Amniotic stem cell (primary cell): ENCODE measurements at places on chromosomes 6 and 20.

DNA sequence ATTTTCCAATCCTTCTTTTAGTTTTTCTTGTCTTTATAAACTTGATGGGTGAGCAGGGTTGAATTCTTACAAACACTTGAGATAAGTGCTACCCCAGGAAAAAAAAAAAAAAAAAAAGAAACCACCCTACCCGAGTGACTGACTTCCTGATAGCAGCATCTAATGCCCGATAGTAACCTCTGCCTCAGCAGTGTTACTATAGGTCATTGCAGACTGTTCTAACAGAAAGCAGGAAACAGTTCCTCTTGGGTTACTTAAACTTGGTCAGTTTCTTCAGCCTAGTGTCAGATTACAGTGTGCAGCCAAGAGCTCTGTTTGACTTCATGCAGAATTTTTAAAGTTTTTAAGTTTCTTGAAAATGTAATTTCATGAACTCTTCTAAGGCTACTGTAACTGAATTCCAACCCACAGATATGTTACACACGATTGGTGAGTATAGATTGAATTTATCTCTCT, 2.1 kb downstream of the MYLIP start:
- peak; percentile 35 for DNase-seq

DNA sequence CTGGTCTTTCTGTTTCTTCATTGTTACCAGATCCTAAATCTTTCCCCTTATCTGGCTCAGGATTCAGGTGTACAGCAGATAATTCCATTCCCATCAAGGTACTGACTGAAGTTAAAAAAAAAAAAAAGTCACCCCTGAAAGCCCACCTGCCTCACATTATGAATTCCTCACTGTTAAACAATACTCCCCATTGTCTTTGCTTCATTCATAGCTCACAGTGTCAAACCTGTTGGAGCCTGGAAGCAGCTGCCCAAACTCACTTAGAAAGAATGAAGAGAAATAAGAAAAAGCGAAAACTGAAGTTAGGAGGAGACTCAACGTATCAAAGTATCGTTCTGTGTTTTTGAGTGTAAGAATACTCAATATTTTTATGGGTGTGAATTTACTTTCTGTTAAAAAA, 1.8 kb upstream of the DCBLD1 start:
- DNase-seq = no peak

DNA sequence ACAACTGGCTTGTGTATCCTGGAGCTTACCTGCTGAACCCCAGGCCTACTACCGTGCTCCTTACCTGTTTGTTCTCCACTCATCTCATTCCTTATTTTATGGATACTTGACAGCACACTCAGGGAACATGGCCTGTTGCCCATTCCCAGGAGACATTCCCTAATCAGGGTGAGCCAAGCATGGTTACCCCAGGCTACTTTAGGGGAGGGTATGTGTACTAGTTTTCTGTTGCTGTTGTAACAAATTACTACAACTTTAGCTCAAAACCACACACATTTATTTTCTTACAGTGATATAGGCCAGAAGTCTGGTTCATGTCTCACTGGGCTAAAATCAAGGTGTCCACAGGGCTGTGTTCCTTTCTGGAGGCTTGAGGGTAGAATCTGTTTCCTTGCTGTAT, 15.0 kb upstream of the TRAM2 start:
- no peak for DNase-seq

DNA sequence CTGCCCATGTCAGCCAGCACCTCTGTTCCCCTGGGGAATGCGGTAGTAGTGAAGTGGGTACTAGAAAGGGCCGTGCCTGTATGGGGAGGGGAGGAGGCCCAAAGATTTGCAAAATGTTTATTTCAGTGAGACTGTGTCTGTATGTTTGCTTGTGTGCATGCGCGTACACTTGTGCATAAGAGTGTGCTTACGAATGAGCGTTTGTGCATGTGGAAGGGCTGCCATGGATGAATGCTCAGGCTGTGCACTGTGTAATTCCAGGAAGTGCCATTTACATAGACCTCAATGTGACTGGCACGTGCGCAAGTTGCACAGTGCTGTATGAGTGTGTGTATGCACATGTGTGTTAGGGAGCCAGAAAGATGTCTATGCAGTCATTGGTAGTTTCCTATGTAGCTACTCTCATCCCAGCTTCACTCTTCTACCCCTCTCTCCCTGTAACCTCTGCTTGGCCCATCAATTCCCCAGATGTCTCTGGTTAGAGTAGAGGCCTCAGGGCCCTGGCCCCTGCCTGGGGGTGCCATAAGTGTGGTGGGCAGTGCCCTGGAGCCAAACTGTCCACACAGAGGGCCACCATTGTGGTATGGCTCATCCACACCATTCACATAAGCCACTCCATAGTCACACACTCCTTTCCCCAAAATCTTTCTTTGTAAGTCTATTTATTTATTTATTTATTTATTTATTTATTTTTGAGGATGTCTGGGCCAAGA, 26.8 kb upstream of the SLC22A7 start:
- no peak for DNase-seq

GRCh38 chr6:169641461-169642085, 60.3 kb downstream of the WDR27 start:
- no peak for DNase-seq

DNA sequence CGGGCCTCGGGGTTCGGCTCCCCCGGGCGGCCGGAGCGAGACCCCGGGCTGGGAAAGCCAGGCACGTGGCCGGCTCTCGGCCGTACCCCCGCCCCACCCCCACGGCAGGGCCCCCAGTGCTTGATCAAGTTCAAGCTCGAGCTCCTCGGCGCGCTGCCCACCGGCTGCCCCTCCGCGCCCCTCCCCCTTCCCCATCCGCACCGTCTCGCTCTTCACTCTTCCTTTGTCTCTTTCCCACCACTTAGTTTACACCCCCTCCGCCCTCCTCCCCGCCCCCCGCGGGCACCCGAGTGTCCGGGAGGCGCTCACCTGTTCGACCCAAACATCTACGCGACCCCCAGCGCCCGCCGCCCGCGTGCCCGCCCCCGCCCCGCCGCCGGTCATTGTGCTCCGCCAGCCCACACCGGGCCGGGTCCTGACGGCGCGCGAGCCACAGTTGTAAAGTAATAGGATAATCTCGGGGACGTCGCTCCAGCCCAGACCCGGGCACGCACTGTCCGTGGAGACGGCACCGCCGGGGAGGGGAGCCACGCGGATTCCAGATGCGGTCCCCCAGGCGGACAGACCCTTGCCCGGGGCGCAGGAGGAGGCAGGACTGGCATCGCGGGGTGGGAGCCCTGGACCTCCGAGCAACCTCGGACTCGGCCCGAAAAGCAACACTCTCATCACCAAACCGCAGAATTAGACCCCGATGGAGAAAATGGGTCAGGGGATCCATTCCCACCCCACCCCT, 100.7 kb downstream of the NOL4L start:
- DNase-seq = no peak

DNA sequence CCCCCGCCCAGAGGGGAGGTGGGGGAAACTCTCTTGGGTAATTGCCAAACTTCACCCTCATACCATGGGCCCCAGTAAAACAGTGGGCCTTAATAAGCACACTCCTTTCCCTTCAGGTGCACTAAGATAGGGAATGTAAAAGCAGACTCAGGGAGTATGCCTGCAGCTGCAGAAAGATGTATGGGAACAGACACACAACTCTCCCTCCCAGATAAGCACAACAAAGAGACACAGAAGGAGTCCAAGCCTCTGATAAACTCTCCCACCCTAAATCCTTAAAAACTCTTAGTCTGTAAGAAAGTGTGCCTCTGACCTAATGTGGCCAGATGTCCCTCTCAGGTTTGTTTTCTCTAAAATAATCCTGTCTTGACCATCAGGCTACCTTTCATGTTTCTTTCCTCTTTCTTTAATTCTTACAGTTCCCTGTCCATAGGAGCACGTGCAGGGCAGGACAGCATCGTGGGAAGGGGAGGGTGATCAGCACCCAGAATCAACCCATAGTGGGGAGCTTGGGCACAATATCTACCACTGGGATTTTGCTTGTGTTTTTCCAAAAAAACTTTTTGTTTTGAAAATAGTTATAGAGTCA, 11.3 kb upstream of the CTCFL start:
- DNase-seq = no peak

DNA sequence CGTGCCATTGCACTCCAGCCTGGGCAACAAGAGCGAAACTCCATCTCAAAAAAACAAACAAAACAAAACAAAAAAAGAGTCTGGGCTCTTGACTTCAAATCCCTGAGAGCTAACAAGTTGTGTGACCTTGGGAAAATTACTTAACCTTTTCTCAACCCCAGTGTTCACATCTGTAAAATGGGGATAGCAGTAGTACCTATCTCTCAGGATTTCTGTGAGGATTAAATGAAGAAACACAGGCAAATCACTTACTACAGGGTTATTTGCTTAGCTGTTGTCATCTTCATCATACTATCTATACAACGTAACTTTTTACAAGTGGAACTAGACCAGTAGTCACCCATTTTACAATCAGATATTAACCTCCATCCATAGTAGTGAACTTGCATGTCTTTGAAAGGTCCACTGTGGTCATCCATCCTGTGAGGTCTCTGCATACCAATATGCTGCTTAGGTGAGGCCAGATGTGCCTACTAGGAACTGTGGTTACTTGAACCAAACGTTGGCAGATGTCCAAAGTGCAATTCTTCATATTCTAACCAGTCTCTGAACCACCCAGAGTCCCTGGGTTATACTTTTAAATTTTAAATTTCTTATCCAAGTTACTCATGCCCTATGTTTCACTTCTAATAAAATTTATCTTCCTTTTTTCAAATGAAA, 128.9 kb upstream of the BEND3 start:
- no peak for DNase-seq

GRCh38 chr6:67811239-67812037, 823.6 kb upstream of the ADGRB3 start:
- no peak for DNase-seq

DNA sequence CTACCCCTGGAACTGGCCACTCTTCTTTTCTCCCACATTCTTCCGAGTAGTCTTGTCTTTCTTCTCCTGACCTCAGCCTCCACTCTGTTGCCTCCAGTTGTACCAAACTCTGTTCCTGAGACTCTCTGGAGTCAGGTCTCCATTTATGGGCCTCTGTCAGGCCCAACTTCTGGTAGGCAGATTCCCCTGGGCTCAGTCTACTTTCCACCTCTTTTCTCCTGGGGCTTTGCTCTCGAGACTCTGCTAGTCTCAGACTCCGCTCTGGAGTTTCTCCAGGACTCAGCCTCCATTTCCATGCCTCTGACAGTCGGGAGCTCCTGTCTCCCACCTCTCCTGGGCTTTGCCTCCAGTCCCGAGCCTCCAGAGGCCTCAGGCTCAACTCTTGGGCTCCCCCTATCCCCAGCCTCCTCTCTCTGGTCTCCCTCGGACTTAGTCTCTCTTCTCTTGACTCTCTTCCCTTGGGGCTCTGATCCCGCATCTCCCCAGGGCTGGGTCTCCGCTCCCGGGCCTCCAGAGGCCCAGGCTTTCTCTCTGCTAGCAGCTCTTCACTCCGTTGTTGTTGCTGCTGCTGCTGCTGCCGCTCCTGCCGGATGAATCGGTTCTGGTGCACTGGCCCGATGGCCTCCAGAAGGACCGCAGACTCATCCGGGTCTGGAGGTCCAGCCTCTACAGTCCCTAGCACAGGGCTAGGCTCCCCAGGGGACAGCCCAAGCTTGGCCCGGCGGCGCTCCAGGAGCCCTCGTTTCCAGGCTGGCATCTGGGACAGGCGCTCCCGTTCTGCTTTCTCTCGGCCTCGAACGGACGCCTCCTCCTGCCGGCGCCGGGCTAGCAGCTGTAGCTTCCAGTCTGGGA, 1.1 kb downstream of the PPP1R18 start:
- DNase-seq = no peak

DNA sequence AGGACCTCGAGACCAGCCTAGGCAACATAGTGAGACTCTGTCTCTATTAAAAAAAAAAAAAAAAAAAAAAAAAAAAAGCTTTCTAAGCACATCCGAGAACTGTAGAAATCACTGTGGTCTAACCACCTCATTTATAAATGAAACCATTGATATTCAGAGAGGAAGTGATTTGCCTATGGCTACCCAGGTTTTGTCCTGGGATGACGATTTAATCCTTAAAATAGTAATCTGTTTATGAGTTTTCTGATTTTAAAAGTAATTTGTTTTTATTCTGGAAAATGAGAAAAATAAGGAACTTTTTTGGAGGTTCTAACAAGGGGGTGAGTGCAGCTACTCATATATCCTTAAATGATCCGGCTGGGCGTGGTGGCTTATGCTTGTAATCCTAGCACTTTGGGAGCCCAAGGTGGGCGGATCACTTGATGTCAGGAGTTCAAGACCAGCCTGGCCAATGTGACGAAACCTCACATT, 6.5 kb upstream of the BTN3A2 start:
- no peak for DNase-seq

- DNase-seq = no peak
Measured at GRCh38 chr6:143155681-143156080, 95.0 kb downstream of the AIG1 start.

- peak; percentile 71 for DNase-seq
Measured at GRCh38 chr6:26304797-26305640, 60.0 kb upstream of the BTN3A2 start.
